ENCODE measurements at places on chromosomes 5 and 9.

- no peak overlapping the region for H3K27ac ChIP-seq
- H3K36me3 ChIP-seq: no peaks in the 10 kb centered on the region
- no peak for DNase-seq
- no peaks in the 10 kb centered on the region for H3K27me3 ChIP-seq
Measured at GRCh38 chr5:169190849-169191248, 110.1 kb downstream of the SLIT3 start.

DNA sequence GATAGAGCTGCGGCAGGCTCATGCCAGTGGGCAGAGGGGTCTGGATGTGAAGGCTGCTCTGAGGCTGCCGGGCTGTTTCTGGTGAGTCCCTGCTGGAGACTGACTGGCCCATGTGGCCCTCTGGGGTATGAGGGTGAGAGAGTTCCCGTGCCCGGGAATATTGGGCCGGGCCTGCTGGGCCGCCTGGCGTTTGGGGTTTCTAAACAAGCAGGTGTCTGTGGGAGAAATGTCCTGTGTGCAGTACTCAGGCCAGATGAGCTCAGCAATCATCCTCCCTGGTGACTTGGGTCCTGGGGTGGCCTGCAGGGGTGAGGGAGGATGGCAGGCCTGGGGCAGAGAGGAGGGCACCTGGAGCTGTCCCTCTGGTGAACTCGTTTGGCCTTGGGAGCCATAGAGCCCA, 74.9 kb downstream of the MACROH2A1 start:
- peaks cover 31% of the 10 kb centered on the region for H3K4me1 ChIP-seq
- no peak for DNase-seq
- H3K27me3 ChIP-seq: no peaks in the 10 kb centered on the region

DNA sequence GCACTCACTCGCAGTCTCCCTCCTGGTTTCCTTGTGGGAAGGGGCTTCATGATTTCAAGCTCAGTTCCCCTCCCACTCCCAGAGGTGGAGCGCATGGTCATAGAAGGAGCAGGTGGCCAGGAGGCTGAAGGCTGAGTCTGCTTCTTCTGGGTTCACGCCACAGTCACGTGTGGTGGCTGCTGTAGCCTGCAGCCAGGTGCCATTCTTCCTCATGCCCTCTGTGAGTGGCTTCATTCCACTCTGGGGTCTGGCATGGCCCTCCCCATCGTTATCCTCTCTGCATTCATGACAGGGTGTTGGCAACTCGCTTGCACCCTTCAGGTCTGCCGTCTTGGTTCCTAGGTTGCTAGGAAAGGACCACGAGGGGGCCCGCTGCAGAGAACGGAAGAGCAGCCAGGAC, 3.5 kb downstream of the MRPL41 start:
- H3K4me1 ChIP-seq: peaks cover 14% of the 10 kb centered on the region
- H3K27me3 ChIP-seq: peaks cover 2% of the 10 kb centered on the region
- H3K27ac ChIP-seq: no peak overlapping the region
- peaks cover 50% of the 10 kb centered on the region for H3K36me3 ChIP-seq

GRCh38 chr5:101288633-101289032, 385.6 kb upstream of the ST8SIA4 start:
- no peaks in the 10 kb centered on the region for H3K4me1 ChIP-seq
- H3K4me3 ChIP-seq: no peak overlapping the region
- no peaks in the 10 kb centered on the region for H3K36me3 ChIP-seq
- no peaks in the 10 kb centered on the region for H3K27me3 ChIP-seq
- no peak overlapping the region for H3K27ac ChIP-seq
- DNase-seq: no peak

DNA sequence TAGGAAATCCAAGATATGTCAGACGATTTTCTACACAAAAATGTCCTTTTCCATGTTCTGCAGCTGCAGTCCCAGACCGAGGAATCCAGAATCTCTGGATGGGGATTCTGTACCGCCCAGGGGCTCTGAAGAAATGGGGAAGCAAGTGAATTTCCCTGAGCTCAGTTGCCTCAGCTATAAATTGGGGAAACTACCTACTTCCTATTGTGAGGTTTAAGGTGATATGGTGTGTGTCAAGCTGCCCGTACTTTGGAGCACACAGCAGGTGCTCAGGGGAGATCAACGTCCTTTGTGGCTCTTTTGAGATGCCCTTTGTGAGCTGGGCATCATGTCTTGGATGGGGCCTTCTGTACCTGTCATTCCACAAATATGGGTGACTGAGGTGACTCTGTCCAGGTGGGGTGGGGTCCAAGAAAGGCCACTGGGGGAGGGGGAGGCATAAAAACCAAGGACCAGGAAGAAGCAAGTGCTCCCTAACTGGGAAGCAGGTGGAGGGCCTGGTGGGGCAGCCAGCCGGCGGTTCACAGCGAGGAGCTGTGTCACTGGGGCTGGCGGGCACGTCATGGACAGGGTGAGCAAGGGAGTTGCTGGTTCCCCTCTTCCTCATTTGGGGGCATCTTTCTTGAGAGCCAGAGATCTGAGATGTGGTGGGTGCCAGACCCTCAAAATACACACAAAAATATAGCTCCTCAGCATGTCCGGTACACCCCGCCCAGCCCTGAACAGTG, 116.0 kb downstream of the CRB2 start:
- no peak overlapping the region for H3K4me3 ChIP-seq
- H3K4me1 ChIP-seq: peaks cover 53% of the 10 kb centered on the region
- H3K27me3 ChIP-seq: peaks cover 9% of the 10 kb centered on the region
- no peaks in the 10 kb centered on the region for H3K36me3 ChIP-seq
- H3K27ac ChIP-seq: no peak overlapping the region

DNA sequence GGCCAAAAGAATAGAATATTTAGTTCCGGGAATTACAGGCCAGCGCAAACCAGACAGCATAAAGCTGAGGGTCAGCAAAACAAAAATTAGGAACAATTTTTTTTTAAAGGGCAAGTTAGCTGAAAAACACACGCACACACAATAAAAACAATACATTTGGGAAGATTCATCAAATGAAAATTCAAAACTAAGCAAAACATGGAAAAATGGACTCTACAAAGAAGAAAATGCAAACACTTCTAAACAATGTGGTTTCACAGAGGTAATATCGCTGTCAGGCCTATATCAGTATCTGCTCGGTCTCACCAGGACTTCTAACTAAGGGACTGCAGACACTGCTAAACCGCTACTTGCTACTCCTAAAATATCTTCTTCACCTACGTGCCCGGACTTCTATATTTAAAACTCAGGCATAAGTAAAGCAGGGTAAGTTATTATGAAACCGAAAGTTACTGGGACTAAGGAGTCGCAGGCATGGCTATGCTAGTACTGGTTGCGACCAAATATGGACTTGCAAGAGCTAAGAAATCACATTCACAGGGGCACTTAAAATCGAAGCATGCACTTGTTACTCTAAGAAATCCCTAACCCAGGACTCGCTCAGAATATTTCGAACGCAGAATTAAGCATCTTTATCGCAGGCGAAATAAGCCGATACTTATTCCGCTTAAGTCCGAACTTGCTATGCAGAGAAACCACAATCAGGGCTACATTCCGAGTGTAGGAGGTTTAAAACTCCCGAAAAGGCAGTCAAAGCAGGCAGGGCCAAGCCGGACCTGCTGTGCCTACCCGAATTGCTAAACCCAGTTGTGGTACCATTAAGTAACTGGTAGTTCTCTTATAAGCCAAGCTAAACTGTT, 2.3 kb downstream of the ANXA2R start:
- no peak overlapping the region for H3K27ac ChIP-seq
- no peak for DNase-seq
- H3K4me3 ChIP-seq: no peak overlapping the region
- H3K36me3 ChIP-seq: no peaks in the 10 kb centered on the region
- peaks cover 49% of the 10 kb centered on the region for H3K4me1 ChIP-seq
- peaks cover 99% of the 10 kb centered on the region for H3K27me3 ChIP-seq

- no peak for DNase-seq
- H3K27ac ChIP-seq: no peak overlapping the region
- peaks cover 27% of the 10 kb centered on the region for H3K36me3 ChIP-seq
- H3K4me3 ChIP-seq: no peak overlapping the region
- peaks cover 2% of the 10 kb centered on the region for H3K27me3 ChIP-seq
Measured at GRCh38 chr5:126851501-126852011, 74.6 kb downstream of the LMNB1 start.

GRCh38 chr5:177592010-177592834, at the start of gene TMED9:
Gene TMED9, plus strand, starts transcription at chr5:177592203. Its CDS starts 12 bp downstream, at chr5:177592215.
- H3K27me3 ChIP-seq: peaks cover 41% of the 10 kb centered on the region
- peaks cover 34% of the 10 kb centered on the region for H3K36me3 ChIP-seq
- H3K4me3 ChIP-seq: peak within 1 kb of the TSS; percentile 96

- H3K36me3 ChIP-seq: no peaks in the 10 kb centered on the region
- H3K4me3 ChIP-seq: no peak overlapping the region
- DNase-seq: no peak
Measured at GRCh38 chr5:178335302-178336030, 102.9 kb upstream of the PHYKPL start.

GRCh38 chr5:81553567-81554212, 159.8 kb upstream of the ACOT12 start:
- H3K4me1 ChIP-seq: peaks cover 5% of the 10 kb centered on the region
- H3K36me3 ChIP-seq: peaks cover 28% of the 10 kb centered on the region
- H3K4me3 ChIP-seq: no peak overlapping the region
- H3K27me3 ChIP-seq: no peaks in the 10 kb centered on the region
- no peak for DNase-seq

DNA sequence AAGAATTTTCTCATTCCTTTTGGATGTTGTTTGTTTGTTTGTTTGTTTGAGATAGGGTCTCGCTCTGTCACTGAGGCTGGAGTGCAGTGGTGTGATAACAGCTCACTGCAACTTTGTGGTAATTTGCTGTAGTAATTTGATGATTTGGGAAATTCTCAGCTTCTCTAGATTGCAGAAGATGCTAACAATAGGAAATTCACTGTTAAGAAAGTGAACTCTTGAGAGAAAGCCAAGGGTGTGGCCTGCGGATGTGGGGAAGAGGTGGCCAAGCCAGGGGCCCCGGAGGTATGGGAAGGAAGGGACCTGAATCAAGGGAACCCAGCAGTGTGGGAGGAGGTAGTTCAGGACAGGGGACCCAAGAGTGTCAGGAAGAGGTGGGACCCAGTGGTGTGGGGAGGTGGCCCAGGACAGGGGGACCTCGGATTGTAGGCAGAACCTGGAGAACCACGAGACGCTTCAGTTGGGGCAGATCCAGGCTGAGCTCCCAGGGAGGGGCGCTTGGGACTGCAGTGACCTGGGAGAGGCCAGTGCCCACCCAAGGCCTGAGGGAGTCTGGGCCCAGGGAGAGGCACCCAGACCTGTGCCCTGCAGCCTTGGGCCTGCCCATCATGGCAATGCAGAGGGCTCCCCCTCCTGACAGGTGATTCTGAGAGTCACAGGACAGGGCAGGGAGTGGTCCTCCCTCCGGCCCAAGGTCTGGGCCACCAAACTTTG, 5.6 kb upstream of the LCN2 start:
- no peaks in the 10 kb centered on the region for H3K27me3 ChIP-seq
- no peak overlapping the region for H3K27ac ChIP-seq
- DNase-seq: no peak
- peaks cover 33% of the 10 kb centered on the region for H3K4me1 ChIP-seq
- H3K4me3 ChIP-seq: no peak overlapping the region

DNA sequence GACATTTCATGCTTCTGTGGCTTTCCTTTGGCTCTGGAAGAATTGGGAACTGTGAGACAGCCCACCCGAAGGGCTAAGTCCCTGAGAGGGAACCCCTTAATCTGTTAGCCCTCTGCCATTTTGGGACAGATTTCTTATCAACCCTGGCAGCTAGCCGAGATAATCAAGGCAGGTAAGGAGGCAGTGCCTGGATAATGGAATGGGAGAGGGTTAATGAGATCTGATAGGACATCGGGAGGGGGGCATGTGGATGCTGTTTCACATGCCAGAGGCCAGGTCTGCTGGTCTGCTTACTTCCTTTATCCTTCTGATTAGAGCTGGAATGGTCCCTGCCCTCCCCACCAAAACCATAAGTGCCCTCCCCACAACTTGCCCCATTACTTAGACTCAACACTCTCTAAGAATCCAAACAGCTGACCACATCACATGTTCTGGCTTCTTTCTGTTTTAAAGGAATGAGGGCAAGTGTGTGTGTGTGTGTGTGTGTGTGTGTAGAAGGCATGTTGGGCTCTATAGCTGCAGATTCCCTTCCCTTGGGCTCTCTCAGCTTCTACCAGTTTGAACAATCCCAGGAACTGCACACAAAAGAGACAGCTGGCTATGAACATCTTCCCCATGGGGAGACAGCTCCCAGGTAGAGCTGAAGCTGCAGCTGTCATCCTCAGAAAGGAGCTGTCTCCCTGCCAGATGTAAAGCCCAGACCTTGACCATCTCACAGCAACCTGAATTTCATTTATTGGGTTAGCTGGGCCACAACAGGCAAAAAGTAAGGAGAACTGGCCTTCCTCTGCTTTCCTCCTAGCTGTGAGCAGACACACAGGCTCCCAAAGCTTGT, 221.3 kb downstream of the PIK3R1 start:
- H3K4me3 ChIP-seq: no peak overlapping the region
- no peak for DNase-seq
- H3K36me3 ChIP-seq: no peaks in the 10 kb centered on the region
- peaks cover 3% of the 10 kb centered on the region for H3K27me3 ChIP-seq
- no peak overlapping the region for H3K27ac ChIP-seq

Data from nephron progenitor cell (in vitro differentiated cells).